Fibroblast of the conjunctiva (primary cell): ENCODE measurements at places on chromosomes 6 and 20.

DNA sequence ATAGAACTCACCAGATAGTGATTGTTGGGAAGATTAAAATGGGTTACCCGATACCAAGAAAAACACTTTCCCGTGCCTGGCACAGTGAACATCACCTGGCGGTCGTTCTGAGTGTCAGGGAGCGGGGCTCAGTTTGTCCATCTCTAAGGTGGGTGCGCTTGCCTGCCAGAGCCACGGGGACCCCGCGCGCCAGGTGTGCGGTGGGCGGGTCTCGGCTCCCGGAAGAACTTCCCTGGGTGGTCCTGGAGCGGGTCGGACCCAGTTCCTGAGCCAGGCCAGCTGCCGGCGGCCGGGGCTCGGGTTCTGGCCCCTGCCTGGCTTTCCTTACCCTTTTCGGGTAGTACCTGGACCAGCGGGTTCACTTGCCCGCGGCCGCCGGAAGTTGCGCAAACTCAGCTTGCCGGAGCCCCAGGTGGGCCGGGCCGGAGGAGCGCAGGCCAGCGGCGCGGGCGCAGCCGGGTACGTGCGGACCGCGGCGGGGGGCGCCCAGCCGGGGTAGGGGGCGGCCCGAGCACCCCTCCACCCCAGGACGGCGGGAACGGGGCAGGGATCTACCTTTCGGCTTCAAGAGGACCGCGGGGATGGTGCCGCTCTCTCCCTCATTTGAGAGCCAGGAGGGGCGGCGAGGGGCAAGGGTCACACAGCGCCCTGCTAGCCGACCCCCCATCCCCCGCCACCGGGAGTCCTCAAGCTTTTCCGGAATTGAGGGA, 7.5 kb downstream of the FAM110A start:
- DNase-seq = no peak

DNA sequence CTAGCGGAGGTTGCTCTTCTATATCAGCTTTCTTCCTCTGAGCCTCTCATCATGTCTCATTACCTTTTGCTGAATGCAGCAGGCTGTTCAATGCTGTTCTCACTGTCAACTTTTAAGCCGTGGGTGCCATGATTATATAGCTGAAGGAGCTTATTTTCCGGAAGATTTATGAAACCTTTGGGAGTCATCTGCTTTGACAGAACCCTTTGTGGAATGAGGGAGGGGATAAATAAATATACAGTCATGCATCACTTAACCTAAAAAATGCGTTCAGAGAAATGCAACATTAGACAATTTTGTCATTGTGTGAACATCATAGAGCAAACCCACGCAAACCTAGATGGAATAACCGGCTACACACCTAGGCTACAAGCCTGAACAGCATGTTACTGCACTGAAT, 102.2 kb upstream of the AKAP12 start:
- no peak for DNase-seq

DNA sequence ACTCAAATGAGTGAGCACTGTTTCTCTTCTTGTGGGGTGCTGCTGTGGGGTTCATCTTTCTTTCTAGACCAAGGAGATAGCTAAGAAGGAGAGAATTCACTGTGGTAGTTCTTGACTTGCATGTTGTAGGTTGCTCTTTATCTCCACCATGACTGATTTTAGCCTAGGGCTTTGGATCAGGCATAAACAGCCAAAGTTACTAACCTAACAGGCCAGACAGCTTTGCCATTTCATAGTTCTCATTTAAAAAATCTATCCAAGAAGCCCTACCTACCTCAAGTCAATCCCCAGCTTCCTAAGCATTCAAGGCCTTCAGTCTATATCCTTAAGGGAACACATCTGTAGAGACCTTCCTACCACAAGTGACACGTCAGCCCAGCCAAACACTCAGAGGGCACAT, 107.9 kb upstream of the CARMIL1 start:
- no peak for DNase-seq

- DNase-seq = no peak
These were observed 28.4 kb upstream of the ARMH2 start for GRCh38 chr6:24827162-24827561.

DNA sequence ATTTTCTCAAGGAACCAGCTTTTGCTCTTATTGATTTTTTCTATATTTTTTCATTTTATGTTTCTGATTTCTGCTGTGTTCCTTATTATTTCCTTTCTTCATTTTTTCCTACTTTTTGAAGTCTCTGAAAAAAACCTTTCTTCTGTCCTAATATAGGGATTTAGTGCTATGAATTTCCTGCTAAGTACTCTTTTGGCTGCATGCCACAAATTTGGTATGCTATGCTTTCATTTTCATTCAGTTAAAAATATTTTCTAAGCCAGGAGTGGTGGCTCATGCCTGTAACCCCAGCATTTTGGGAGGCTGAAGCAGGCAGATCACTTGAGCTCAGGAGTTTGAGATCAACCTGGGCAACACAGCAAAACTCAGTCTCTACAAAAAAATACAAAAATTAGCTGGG, 30.6 kb downstream of the SIRPD start:
- DNase-seq = no peak

- no peak for DNase-seq
These were observed 744.9 kb downstream of the PTPRT start for GRCh38 chr20:42444799-42445198.
